CD8-positive, alpha-beta memory T cell (primary cell): ENCODE measurements at places on chromosomes 1 and 21.

DNA sequence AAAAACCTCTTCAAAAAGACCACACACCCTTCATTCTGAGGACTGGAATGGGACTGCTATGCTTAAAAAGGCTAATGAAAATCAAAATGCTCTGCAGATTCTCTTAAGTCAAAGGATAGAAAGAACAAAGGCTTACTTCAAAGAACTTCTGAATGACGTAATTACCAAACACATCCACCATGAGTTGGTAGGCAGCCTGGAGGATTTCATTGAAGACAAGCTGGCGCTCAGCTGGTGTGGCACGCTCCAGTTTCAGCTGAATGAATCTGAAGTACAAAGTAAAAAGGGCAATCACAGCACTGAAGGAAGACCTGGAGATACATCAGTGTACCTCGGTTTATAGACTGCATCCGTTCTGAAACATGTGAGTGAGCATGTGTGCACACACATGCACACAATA, 43.5 kb upstream of the SDC3 start:
- no peak for DNase-seq

- DNase-seq = no peak
These were observed 15.5 kb downstream of the LEPR start for GRCh38 chr1:65435987-65436386.

DNA sequence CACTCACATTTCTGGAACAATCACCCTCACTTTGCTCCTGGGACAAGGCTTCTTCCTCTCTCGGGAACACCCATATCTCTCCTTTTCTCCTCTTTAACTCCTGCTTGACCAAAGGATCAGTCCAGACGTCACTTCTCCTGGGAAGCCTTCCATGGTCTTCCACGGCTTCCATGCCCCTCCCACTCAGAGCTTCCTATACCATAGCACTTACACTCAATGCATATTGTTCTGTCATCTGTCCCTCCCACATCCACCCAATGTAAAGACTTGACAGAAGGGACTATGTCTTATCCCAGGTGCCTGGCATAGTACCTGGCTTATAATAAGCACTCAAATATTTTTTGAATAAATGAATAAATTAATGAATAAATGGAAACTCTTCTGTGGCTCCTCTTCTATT, 28.2 kb downstream of the CD34 start:
- DNase-seq = no peak

DNA sequence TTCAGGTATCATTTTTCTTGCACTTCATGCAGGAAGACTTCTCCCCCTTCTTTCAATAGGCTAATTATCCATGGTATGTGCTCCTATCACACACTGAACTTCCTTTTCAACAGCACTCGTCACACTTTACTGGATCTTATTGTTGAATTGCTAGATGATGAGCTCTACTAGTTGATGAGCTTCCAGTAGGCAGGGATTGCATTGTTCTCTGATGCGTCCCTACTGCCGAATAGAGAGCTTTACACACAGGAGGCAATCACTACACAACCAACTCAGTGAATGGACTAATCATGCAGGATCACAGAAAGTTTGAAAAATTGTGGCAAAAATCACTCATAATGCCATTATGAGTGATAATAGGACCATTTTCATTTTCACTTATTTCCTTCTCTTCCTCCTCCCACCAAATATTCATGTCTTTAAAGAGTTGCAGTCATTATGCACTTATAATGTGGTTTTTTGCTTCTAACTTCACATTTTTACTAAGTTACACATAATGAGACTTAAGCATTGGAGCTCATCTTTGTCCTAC, 128.1 kb upstream of the ZNF648 start:
- no peak for DNase-seq

- no peak for DNase-seq
These were observed 162.6 kb downstream of the TSEN15 start for GRCh38 chr1:184214128-184214527.

- no peak for DNase-seq
These were observed 54.1 kb upstream of the MUTYH start for GRCh38 chr1:45394342-45394741.

- DNase-seq = no peak
These were observed 1.0 kb downstream of the CCDC24 start for GRCh38 chr1:43992232-43992995.

DNA sequence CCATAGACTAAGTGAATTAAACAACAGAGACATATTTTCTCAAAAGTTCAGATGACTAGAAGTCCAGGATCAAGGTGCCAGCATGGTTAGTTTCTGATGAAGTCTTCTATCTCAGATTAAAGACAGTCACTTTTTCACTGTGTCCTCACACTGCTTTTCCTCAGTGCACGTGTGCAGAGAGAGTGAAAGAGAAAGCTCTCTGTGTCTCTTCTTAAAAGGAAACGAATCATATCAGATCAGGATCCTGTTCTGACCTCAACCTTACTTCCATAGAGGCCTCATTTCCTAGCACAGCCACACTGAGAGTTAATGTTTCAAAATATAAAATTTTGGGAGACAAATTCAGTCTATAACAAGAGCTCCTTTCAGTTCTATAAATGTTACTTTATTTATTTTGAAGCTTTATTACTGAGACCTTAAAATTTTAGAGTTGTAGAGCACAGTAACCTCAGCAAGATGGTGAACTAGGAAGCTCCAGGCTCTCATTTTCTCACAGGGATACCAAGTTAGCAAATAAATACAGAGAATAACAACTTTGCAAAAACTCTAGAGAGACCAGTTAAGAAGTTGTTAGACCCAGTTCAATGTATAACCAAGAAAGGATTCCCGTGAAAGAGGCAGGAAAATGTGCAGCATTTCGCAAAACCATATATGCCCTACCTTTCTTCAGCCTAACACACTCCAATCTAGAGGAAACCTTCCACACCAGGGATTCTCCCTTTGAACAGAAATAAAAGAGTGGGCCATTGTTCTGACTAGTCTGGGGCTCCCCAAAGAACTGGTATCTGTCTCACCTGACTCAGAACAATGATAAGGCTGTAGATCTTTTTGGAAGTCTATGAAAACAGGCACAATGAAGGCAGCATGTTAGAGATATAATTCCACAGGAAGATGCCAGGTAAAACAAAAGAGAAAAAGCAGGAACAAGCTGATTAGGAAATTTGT, 372.2 kb downstream of the MRPL39 start:
- DNase-seq = no peak

- DNase-seq = no peak
These were observed 73.2 kb upstream of the NEK7 start for GRCh38 chr1:198083549-198083948.

DNA sequence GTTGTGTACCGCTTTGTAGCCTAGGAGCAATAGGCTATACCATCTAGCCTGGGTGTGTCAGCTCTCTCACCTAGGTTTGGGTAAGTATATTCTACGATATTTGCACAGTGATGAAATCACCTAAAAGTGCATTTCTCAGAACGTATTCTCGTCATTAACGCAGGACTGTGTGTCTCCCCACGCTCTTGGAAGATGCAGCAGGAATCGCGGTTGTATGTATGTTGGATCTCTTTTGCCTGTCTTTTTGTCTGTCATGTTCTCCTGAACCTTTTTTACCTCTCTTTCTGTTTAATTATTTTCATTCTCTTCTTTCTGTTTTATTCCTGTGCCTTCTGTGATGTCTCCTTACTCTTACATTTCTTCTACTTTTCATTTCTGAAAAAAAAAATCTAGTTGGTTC, 140.5 kb upstream of the COL6A1 start:
- no peak for DNase-seq

DNA sequence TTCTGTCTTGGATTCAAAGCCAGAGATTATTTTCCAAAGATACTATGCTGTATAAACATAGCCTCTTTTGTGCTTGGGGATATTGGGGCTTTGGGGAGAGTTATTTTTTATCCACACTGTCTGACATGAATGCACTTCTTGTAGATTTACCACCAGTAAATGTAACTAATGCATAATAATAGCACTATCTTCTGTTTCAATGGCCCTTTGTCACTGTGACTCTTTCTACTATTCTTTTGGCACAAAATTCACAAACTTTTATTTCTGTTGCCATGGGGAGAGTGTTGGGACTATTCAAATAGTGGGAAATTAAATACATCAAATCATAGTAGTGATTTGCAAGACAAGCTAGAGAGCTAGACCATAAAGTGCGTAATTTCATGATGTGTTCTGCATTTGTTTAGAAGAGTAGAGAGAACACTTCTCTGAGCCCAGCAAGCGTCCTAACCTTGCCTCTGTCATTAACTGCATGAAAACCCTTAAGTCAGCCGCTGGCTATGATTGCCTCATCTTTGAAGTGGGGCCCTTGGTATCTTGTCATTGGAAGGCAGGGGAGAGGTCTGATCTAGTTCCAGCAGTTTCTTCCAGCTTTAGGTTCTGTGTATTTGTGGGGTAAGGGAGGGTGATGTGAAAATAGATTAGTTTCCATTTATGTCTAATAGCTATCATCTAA, 154.4 kb downstream of the HHAT start:
- DNase-seq = no peak

- DNase-seq = no peak
These were observed 5.1 kb upstream of the OLIG2 start for GRCh38 chr21:33020558-33021100.

GRCh38 chr21:32256873-32257620, 21.8 kb downstream of the MIS18A start:
- DNase-seq = no peak

- DNase-seq = no peak
These were observed 333.9 kb downstream of the CAMTA1 start for GRCh38 chr1:7119156-7119555.

DNA sequence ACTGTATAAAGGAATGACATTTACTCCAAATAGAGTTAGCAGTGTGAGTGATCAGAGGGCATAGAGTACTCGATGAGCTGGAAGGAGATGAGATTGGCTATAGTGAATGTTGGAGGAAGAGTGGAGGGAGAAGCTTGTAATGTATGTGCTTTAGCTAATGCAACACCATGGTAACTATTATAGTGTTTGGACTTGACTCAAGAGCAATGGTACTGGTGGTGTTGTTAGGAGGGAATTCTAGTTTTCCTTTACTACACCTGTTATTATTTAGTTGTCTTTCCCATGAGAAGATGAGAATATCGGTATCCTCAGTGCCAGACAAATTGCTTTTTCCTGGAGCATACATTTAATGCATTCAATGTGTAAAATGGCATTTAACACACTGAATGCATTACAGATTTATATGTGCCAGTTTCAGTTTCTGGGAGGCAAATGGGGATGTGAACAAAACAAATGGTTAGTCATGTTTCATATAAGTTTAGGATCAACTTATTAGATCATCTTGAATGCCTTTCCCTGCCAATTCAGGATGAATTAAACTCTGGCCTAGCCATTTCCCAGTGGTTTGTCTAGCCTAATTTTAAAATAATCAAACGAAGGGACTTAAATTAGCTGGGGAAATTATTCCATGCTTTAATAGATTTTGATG, 291.1 kb upstream of the ADAMTS5 start:
- DNase-seq = no peak

- DNase-seq = no peak
These were observed 26.9 kb downstream of the PLEKHO1 start for GRCh38 chr1:150176593-150176992.

GRCh38 chr1:57158604-57158998, 192.8 kb upstream of the C8B start:
- DNase-seq = no peak

DNA sequence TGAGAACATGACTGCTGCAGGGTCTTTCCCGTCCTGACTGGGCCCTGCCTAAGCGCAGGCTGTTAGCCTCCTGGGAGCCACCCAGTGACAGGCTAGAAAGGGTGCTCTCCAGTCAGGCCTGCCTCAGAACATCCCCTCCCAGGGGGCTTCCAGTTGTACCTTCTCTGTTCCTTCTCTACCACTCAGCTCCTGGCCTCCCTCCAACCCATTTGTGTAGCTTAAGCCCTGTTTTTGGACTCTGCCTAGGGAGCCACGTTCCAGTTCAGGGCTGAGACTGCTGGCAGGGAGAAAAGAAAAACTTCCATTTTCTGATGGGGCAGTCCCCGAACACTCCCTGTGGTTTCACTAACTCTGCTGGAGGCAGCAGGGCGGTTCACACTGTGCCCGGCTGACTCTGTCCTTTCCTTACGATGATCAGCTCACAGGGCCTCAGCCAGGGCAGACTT, 15.3 kb upstream of the POU3F1 start:
- DNase-seq = no peak

GRCh38 chr1:66022904-66023620, 230.4 kb downstream of the PDE4B start:
- no peak for DNase-seq

DNA sequence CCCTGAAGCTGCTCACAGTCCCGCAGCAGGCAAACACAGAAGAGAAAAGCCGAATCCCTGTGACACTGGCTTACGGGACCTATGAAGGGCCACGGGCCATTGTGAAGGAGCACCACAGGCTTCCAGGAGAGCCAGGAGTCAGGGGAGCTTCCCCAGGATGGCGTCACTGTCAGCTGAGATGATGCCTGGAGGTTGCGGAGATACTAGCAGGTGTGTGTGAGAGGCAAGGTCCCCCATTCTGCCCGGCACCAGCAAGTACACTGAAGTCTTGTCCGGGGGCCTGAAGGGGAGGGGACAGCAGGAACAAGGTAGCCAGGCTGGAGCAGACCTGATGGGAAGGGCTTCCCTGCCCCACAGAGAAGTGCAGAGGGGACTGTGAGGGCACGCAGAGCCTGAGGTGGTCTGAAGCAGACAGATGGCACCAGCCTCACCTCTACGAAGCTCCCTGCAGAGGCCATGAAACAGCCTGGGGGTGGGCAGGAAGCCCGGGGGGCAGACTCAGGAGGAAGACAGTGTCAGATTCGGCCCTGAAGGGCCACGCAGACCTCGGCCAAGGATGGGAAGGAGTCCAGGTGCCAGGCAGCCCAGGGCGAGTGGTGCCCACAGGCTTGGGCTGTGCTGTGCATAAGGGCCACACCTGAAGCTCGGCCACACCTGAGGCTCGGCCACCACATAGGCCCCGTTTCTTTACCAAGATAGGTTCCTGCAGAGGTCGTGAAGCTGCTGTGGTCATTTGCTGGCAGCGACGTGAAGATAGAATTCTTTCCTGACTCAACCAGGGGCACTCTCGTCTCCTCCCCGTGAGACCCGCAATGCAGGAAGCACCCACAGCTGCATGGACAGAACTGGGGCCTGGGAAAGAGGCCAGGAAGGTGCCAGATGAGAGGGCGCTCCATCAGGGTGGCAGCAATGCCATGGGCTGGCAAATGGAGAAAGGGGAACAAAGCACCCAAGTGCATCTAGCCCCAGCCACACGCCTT, 10.1 kb downstream of the TCP10L start:
- DNase-seq = no peak

DNA sequence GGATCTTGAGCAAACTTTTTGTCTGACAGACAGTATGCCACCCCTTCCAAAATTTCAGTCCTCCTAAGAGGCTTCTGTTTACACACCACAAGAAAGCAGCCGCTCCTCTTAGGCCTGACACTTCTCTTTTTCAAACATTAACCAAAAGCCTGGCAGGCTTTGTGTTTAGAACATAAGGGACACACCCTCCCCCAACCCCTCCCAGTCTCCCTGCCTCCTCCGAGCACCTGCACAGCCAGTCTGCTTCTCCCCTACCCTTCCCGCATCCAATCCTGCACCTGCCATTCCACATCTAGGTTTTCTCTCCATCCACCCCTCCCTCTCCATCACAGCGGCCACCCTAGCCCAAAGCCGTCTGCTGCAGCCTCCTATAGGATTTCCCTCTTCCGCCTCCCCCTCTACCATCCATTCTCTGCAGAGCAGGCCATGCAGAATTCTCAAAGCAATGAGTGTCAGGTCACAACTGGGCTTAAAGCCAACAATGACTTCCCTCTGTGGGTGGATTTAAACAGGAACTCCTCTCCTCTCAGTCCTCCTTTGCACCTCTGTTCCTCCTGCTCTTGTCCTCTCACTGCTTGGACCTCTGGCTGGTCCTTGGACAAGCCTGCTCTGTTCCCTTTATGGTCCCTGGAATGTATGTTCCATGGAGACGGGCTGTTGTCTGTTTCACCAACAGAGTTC, 478.2 kb downstream of the NPHP4 start:
- no peak for DNase-seq

- no peak for DNase-seq
These were observed 600 bp downstream of the ASTN1 start for GRCh38 chr1:177163844-177164379.
